ENCODE measurements at places on chromosomes 1 and 21.

- peak; percentile 68 for DNase-seq
These were observed 2.3 kb upstream of the RNF19B start for GRCh38 chr1:32966900-32967299.

- DNase-seq: no peak
These were observed 69.2 kb upstream of the HSPA13 start for GRCh38 chr21:14452031-14452726.

- DNase-seq: no peak
These were observed 2102.9 kb downstream of the NCAM2 start for GRCh38 chr21:23101111-23101510.

- DNase-seq: no peak
These were observed 68.4 kb upstream of the MAGI3 start for GRCh38 chr1:113321771-113322387.

DNA sequence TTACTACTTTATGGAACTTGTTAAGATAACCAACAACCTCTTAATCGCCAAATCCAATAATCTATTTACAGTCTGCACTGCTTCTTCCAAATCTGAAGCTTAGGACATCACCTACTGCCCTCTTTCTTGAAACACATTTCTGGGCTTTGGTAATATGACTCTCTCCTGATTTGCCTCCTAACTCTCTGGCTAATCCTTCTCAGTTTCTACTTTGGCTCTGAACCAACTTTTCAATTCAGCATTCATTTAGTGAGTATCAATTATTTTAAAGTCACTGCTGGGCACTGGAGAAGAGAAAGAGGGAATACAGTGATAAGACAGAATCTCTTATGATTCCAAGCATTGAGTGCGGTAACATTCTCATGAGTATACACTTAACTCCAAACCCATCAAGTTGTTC, 275.0 kb downstream of the AKT3 start:
- DNase-seq: no peak

DNA sequence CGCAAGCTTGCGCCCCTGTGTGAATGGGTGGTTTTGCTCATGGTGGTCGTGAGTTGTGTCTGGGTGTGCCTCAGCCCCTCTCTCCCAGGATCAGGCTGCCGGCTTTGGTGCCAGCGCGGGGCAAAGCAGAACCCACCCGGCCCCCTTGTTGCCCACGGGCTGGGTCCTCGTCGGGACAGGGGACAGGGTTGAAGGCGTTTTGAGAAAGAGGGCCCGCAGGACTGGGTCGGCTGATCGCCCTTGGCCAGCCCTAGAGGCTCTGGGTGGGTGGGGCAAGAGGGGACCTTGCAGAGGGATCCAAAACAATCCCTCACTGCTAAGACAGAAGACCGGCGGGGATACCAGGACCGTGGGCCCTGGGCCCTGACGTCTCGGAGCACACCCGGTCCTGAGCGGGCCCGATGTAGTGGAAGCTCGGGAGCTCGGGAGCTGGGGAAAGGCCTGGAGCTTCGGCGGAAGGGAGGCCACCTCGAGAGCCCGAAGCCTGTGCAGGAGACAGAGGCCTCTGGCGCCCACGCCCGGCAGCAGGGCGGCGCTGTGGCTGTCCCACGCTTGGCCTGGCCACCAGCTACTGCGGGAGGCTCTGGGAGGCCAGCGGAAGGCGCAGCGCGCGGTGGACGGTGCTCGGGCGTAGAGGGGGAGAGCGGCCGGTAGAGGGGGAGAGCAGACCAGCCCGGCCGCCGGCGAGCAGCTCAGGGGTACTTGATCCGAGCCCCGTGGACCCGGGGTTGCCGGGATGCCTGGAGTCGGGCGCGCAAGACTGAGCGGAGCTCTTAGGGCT, 2.8 kb upstream of the ZNF678 start:
- DNase-seq: peak; percentile 13

All from suppressor macrophage treated with lipopolysaccharide for 1 hour (primary cell).